Effector memory CD8-positive, alpha-beta T cell (primary cell): ENCODE measurements at places on chromosomes 6 and 20.

- peak overlapping the region; percentile 98 for H3K27ac ChIP-seq
- peaks cover 53% of the 10 kb centered on the region for H3K4me1 ChIP-seq
- no peaks in the 10 kb centered on the region for H3K27me3 ChIP-seq
- H3K36me3 ChIP-seq: peaks cover 42% of the 10 kb centered on the region
- H3K4me3 ChIP-seq: peak overlapping the region; percentile 97
These were observed 663 bp downstream of the FYN start for GRCh38 chr6:111872401-111873177.

DNA sequence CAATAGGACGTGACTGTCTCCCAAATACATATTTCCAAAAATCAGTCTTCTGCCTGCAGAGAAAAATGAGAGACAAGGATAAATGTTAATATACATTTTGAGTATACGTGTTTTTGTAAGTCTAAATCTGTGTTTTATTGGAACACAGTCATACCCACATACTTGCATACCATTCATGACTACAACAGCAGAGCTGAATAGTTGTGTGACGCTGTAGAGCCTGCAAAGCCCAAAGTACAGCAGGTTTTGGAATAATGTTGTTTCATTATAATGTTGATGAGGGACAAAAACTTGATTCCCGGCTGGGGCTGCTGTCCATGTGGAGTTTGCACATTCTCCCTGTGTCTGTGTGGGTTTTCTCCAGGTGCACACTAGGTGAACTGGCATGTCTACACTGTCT lies 23.8 kb upstream of the FBXO9 start:
- no peaks in the 10 kb centered on the region for H3K27me3 ChIP-seq
- DNase-seq: no peak
- peaks cover 7% of the 10 kb centered on the region for H3K36me3 ChIP-seq
- H3K4me3 ChIP-seq: no peak overlapping the region
- H3K4me1 ChIP-seq: no peaks in the 10 kb centered on the region

GRCh38 chr6:48628316-48628715 lies 517.3 kb upstream of the PTCHD4 start:
- H3K27ac ChIP-seq: no peak overlapping the region
- no peak overlapping the region for H3K4me3 ChIP-seq
- no peaks in the 10 kb centered on the region for H3K36me3 ChIP-seq
- DNase-seq: no peak

DNA sequence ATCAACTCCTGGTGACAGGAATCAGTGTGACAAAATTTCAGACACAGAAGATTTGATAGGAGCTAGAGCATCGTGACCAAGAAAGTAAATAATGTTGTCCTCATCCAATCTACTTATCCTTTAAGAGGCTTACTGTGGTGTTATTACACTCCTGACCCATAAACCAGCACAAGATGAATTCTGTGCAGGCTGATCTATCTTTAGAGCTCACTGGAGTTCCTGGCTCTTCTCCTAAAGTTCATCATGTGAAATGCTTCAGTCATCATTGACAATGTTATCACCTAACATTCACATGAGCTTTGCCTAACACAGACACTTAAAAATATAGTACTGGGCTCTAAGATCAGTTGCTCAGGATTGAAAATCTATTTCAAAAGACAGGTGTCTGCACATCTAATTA lies 271.0 kb upstream of the HSF2 start:
- H3K4me3 ChIP-seq: no peak overlapping the region
- no peaks in the 10 kb centered on the region for H3K27me3 ChIP-seq
- H3K36me3 ChIP-seq: no peaks in the 10 kb centered on the region
- no peak for DNase-seq
- H3K4me1 ChIP-seq: no peaks in the 10 kb centered on the region
- H3K27ac ChIP-seq: no peak overlapping the region

DNA sequence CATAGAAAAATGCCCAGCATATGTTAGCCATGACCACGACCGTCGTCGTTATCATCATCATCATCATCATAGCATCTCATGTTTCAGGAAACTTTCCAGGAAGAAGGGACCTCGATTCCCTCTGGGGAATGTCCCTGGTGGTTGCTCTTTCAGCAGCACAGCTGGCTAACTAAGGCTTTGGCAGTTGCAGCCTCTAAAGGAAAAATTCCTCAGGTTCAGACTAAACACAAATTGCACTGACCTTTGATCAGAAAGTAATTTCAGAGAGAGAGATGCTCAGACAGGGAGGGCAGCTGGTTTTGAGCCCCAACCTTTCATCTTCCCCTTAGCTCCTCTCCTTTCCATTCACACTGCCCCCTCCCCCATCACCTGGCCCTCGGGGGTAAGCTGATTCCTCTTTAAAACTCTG lies 5.6 kb upstream of the CFB start:
- peaks cover 4% of the 10 kb centered on the region for H3K36me3 ChIP-seq
- no peaks in the 10 kb centered on the region for H3K4me1 ChIP-seq
- H3K4me3 ChIP-seq: no peak overlapping the region
- H3K27me3 ChIP-seq: peaks cover 51% of the 10 kb centered on the region
- DNase-seq: no peak

GRCh38 chr6:55131616-55132015 lies 42.7 kb upstream of the HCRTR2 start:
- no peaks in the 10 kb centered on the region for H3K36me3 ChIP-seq
- no peaks in the 10 kb centered on the region for H3K4me1 ChIP-seq
- DNase-seq: no peak
- H3K4me3 ChIP-seq: no peak overlapping the region

DNA sequence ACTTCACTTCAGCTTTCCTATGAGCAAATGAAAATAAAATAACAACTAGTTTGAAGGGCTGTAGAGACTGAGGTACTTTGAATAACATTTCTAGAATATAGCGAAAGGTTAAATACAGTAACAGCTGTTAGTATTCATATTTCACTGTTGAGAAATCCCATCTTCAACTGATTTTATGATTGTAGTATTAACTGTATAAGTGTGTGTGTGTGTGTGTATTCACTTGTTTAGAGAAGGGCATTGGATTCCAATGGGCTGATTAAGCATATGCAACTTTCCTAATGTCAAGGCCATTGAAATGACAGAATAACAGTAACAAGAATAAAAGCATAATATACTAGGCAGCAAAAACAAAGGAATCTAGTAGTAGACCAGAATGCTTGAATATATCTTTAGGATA lies 957.5 kb upstream of the EPHA7 start:
- H3K4me3 ChIP-seq: no peak overlapping the region
- H3K27ac ChIP-seq: no peak overlapping the region
- no peaks in the 10 kb centered on the region for H3K27me3 ChIP-seq
- no peaks in the 10 kb centered on the region for H3K36me3 ChIP-seq

DNA sequence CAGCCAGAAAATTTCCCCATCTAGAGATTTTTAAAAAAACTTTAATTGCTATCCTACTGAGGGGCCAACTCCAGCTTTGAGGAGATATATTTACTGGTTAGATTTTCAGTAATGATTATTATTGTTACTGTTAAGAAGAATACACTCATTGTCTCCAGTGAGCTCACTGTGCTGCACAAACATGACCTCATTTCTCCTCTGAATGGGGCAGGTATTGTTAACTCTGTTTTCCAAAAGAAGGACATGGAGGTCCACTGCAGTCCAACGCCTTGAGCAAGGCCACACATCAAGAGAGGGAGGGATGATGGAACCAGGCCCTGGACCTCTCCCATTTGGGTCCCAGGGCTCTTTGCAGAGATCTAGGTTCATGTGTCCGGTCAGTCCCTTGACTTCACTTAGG lies 13.9 kb upstream of the SCUBE3 start:
- no peak for DNase-seq
- no peaks in the 10 kb centered on the region for H3K4me1 ChIP-seq
- peaks cover 2% of the 10 kb centered on the region for H3K36me3 ChIP-seq
- peaks cover 69% of the 10 kb centered on the region for H3K27me3 ChIP-seq

- no peaks in the 10 kb centered on the region for H3K36me3 ChIP-seq
- no peak for DNase-seq
- H3K4me1 ChIP-seq: no peaks in the 10 kb centered on the region
- H3K27me3 ChIP-seq: peaks cover 84% of the 10 kb centered on the region
These were observed 21.7 kb upstream of the CTNNBL1 start for GRCh38 chr20:37672143-37672542.

DNA sequence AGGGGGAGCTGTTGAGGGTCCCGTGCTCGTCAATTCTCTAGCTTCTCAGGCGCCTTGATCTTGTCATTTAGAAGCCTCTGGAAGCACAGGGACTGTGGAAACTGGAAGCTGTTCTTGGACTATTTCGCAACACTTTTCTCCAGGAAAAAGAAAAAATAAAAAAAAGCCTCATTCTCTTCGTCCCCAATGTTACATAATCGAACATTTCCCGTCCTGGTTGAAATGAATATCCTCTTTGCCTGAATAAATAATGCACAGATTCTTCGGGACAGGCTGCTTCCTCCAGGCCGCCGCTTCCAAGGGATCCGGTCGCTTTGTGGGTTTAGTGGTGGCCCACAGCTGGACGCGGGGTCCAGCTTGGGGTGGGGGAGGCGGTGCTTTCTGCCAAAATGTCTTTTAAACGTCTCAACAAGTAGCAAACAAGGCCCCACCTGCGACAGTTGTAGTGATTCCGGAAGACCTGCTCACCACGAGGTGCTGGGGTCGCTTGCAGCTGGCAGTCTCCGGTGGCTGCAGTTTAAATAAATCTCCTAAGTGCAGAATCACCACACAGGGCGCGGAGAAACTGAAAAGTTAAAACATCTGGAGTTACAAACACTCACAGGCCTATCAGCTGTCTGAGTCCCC lies 125.9 kb upstream of the ESR1 start:
- H3K4me1 ChIP-seq: no peaks in the 10 kb centered on the region
- H3K36me3 ChIP-seq: no peaks in the 10 kb centered on the region
- H3K27ac ChIP-seq: no peak overlapping the region
- H3K27me3 ChIP-seq: peaks cover 7% of the 10 kb centered on the region
- H3K4me3 ChIP-seq: no peak overlapping the region
- DNase-seq: no peak

DNA sequence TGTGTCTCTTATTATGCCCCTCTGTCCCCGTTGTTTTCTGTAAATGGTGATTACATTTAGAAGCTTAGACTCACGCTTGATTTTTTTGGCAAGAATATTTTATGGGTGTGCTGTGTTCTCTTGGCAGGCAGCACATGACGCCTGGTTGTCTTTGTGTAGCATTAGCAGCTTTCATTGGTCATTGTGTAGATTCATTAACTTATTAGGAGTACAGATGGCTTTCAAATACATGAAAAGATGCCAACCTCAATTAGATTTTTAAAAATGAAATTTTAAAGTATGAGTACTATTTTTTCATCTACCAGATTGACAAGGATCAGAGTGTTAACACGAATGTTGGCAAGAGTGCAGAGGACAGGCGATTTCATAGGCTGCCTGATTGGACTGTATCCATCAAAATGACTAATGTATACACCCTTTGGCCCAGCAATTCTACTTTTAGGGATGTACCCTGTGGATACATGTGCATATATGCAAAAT lies 15.2 kb downstream of the COX4I2 start:
- no peak for DNase-seq
- H3K36me3 ChIP-seq: no peaks in the 10 kb centered on the region
- no peaks in the 10 kb centered on the region for H3K4me1 ChIP-seq
- H3K27me3 ChIP-seq: no peaks in the 10 kb centered on the region
- H3K27ac ChIP-seq: no peak overlapping the region

- peaks cover 18% of the 10 kb centered on the region for H3K27me3 ChIP-seq
- H3K4me1 ChIP-seq: no peaks in the 10 kb centered on the region
These were observed 7.5 kb downstream of the FERMT1 start for GRCh38 chr20:6115221-6115895.

DNA sequence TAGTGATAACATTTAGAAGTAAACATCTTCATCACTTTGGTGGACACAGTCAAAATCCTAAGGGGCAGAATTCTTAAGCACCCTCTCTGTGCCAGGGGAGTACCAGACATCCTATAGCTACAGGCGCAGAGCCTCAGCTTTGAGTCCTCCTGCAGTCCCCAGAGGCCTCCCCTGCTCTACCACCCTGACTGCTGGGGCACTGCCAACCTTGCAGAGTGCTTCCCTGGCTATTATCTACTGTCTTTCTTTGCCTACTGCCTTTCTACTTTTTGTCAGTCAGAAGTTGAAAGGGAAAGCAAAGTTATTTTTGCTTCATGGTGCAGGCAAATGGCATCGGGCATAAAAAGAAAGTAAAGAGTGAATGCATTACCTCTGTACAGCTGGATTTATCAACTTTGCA lies 80.1 kb downstream of the AIG1 start:
- peaks cover 3% of the 10 kb centered on the region for H3K36me3 ChIP-seq
- no peak overlapping the region for H3K4me3 ChIP-seq
- DNase-seq: no peak
- no peak overlapping the region for H3K27ac ChIP-seq

DNA sequence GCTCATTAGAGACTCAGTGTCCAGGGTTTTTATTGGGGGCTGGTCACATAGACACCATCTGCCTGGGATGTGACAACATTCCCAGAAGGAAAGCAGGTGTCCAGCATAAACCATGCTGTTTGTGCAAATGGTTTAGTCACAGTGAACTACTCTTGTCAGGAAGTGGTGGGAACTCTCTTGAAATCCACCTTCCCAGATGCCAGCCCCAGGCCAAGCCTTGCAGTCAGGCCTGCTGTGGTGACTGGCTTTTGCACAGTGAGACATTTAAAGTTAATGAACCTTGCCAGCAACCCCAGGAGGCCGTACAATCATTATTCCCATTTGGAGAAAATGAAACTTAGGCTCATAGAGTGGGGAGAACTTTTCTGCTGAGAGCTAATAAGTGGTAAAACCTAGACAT lies 242.5 kb upstream of the KCNG1 start:
- no peaks in the 10 kb centered on the region for H3K36me3 ChIP-seq
- H3K27ac ChIP-seq: no peak overlapping the region
- no peak for DNase-seq
- H3K27me3 ChIP-seq: peaks cover 64% of the 10 kb centered on the region
- no peak overlapping the region for H3K4me3 ChIP-seq
- no peaks in the 10 kb centered on the region for H3K4me1 ChIP-seq

DNA sequence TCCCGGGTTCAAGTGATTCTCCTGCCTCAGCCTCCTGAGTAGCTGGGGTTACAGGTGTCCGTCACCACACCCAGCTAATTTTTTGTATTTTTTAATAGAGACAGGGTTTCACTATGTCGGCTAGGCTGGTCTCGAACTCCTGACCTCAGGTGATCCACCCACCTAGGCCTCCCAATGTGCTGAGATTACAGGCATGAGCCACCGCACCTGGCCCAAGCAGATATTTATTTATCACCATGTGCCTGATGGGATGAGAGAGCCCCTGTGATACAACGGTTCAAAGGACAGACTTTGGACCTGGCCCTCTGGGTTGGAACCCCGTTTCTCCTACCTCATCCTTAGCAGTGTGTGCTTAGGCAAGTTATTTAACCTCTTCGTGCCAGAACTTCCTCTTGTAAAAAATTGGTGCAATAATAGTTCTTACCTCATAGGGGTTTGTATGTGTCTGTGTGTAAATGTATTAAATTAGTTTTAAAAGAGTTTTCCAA lies 19.2 kb upstream of the STK38 start:
- no peaks in the 10 kb centered on the region for H3K36me3 ChIP-seq
- no peaks in the 10 kb centered on the region for H3K27me3 ChIP-seq
- no peak overlapping the region for H3K4me3 ChIP-seq
- no peaks in the 10 kb centered on the region for H3K4me1 ChIP-seq

- no peak overlapping the region for H3K27ac ChIP-seq
- no peaks in the 10 kb centered on the region for H3K36me3 ChIP-seq
- H3K4me1 ChIP-seq: no peaks in the 10 kb centered on the region
- no peak for DNase-seq
These were observed 5.3 kb downstream of the FOXA2 start for GRCh38 chr20:22579119-22579427.
